ENCODE measurements at places on chromosomes 4 and X.

GRCh38 chr4:154490234-154490582 is 1.4 kb downstream of the DCHS2 start:
- DNase-seq, result no peak

DNA sequence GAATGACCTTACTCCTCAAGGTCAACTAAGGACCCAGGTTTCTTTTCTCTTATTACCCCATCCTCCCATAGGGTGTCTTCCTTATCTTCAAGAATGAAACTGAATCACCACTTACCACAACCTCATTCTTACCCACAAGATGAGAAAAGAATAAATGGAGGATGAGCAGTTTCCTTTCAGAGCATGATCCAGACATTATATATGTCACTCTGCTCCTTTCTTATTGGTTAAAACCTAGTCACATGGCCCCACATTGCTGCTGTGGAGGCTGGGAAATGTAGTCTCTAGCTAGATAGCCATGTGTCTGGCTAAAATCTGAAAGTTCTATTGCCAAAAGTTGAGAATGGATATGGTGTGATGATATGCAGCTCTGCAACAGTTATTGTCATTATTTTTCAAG is 62.4 kb upstream of the RAI2 start:
- DNase-seq, result peak; percentile 9

DNA sequence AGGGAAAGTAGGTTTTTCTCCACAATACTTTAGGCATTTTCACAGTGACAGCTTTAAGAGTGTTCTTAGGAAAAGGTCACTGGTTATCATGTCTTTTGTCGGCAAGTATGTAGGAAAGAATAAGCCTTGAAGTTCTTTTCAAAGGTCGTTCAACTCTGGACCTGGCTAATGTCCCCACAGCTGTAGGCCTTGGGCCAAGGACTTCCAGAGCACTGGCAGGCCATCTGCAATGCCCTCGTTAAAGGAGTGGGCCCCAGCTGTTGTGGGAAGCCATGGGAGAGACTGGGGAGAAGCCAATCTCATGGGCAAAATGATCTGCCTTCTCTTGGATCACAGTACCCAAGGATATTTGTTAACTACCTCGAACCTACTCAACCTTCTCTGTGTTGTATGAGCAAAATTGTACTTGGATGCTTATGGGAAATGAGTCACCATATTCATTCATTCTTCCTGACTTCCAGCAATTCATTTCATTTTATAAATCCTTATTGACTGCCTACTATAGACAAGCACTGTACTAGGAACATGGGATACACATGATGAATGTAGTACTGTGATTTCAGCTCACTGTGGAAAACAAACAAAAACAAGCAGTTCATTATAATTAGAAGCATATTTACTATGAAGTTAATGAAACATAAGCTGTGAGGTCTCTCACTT is 141.1 kb upstream of the KIT start:
- DNase-seq, result no peak

- DNase-seq, result no peak
Observed at GRCh38 chrX:41692162-41692749, 3.5 kb downstream of the GPR34 start.

GRCh38 chr4:98113012-98113411 is 30.3 kb downstream of the STPG2 start:
- DNase-seq, result peak; percentile 37

DNA sequence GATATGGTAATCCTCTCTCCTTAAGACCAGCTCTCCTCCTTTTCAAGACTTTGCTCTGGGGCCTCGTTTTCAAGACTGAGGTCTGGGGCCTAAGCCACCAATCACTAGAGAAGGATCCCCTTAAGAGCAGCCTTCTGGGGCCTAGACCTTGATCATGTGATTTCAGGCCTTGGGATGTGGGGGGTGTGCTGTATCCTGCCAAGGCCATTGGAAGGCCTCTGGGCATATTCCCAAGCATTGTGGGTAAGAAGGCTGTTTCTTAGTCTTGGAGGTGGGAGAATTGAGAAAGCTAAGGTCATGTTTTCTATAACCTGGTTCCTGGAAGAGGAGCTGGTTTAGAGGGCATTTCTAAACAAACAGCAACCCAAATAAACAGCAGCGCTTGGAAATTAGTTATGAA is 12.1 kb downstream of the TMEM164 start:
- DNase-seq, result no peak

GRCh38 chrX:15598026-15598425 is 2.7 kb downstream of the ACE2 start:
- no peak for DNase-seq

DNA sequence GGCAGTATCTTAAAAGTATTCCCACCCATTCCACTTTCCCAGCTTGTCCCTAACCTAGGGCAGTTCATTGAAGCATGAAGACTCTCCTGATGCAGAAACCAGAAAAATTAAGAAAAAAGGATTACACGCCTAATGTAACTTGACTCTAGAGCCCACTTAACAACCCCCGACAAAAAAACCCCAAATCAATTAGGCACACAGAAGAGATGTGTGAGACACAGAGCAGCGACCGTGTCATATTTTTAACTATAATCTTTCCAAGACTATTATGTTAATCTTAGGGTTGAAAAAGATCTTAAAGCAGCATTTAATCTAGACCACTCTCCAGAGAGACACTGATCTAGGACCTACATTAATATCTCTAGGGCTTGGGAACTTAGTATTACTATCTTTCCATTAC is 1.3 kb downstream of the YTHDC1 start:
- DNase-seq, result no peak

DNA sequence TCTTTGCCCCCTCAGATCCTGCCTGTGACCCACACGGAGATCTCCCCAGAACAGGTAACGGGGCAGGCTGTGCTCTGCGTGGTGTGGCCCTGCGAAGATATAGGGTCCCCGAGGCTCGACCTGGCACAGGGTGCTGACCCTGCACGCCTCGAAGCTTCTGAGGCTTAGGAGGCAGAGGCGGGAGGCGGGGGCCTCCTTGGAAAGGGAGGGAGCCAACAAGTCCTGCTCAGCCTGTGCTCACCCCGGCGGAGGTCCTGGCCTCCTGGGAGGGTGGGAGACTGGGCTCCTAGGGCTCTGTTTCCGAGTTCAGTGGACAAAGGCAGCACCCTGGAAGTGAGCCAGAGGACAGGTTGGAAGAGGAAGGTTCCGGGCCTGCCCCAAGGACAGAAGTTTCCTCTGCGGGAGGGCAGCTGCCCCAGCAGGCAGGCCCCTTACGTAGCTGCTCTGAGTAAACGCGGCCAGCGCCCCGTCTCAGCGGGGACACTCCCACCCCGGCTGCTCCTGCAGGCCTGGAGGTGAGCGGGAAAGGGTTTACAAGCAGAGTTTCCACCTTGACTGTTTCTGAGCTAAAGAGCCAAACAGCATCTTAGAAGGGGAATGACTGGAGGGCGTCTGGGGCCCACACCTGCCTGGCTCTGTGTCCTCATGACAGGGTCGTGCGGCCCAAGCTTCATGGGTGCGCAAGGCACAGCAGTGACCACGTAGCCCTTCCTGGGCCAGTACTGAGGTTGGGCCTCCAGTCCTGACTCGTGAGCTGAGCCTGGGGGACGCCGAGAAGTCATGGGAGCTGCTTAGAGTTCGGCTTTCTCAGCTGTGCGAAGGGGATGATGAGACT is 16.1 kb downstream of the TMEM175 start:
- DNase-seq, result no peak

DNA sequence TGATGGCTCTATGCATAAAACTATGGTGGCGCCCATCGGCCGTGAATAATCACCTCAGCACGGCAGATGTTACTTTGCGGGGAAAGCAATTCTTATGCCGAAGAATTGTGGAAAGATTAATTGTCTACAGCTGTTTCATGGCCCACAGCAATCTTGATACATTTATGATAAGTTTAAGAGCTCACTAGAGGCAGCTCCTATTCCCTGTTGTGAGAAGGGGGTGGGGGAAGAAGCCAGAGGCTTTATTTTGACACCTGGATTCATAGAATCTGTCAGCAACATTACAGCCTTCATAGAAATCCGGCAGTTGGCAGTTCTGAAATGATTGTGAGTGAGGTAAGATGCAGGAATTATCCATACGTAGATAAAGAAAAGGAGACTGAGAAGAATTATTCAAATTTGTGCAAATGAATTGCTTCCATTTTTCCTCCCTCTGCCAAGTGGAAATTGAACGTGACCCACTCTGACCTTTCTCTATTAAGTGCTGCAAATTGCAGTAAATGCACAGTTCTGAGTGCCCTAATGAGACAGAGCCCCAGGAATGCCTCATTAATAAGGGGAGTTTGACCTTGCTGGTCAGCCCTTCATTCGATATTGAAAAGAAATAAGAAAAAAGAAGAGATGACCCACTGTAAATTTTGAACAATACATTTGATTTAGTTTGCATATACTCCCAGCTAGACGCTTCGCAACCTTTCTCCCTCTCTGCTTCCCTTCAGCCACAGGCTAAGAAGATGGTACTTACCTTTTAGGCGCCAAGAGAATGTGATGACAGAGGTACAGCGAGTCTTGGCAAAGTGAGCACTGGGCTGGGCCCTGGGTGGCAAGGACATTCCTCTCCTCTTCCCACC is 188.8 kb downstream of the GPAT3 start:
- no peak for DNase-seq

- no peak for DNase-seq
Observed at GRCh38 chr4:187027272-187027671, 303.6 kb upstream of the FAT1 start.

DNA sequence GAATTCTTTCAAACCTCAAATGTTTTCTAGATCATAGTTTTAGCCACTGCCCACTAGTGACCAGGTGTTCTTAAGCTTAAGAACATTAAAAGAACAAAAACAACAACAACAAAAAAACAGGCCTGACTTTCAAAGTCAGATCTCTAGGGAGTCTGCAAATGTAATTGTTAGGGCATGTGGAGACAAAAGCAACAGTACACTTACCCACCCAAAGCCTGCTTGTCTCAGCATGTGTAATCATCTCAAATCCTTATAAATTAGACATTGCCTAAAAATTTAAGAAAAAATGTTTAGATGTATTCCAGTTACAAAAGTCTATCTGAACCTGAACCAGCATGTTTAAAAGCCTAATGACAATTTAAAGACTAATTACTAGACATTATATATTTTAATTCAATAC is 79.9 kb downstream of the SLC7A11 start:
- no peak for DNase-seq

DNA sequence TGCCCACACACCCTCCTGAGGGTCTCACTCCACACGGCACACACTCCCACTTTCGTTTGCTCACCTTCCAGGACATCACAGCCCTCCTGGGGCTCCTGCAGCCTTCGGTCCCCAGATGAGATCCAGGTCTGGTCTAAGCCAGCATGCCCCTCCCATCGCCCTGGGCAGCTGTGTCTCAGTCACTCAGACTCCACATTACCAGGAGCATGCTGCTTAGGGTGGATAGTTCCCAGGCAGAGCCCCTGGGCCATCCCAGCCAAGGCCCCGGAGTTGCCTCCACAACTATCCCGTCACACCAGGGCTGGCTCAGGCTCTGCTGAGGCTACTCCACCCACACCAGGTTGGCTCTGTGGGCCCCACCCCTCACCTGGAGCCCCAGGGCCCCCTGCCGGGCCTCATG is 50.4 kb upstream of the PSAPL1 start:
- peak; percentile 46 for DNase-seq

Data from BE2C (cell line).